ENCODE measurements at places on chromosomes 3 and 15. TPM values are rescaled to one million over a fixed set of nuclear protein-coding genes. Genes with fewer than 3 reads are reported as not detected.

GRCh38 chr15:76206325-76206976 is 104.8 kb downstream of the ETFA start:
- no peak for DNase-seq

- DNase-seq: no peak
Measured at GRCh38 chr15:60519218-60519617, 40.3 kb upstream of the ICE2 start.

DNA sequence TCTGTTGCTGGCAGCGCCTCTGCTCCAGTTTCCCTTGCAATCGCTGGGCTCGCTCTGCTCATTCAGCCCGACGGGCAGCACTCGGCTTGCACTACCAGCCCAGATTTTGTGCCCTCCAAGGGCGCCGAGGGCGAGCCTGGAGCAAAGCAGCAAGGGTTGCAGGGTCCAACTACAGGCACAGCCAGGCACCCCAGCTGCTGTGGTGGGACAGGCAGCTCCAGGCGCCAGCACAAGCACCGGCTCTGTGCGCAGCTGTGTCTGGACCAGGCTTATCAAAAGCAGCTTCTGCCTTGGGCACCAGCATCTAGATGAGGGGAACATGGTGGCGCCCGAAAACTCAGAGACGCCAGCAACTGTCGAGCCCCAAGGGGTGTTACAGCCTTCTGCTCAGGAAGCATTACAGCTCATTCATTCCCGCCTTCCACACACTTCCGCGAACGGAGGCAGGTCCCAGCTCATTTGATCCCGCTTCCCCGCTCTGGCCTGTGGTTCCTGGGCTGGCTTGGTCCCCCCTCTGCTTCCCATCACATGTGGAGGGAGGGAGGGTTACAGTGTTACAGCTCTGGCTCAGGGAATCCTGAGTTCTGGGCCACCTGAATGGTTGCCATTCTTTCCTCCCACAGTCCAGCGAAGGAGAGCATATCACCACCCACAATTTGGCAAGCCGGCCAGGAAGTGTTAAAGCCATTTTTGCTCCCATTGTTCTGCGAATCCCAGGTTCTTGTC is 409.9 kb upstream of the ALCAM start:
- no peak for DNase-seq

The ESYT3 gene
- 0.96 TPM for total RNA-seq

The CHRD gene
- not detected for total RNA-seq

DNA sequence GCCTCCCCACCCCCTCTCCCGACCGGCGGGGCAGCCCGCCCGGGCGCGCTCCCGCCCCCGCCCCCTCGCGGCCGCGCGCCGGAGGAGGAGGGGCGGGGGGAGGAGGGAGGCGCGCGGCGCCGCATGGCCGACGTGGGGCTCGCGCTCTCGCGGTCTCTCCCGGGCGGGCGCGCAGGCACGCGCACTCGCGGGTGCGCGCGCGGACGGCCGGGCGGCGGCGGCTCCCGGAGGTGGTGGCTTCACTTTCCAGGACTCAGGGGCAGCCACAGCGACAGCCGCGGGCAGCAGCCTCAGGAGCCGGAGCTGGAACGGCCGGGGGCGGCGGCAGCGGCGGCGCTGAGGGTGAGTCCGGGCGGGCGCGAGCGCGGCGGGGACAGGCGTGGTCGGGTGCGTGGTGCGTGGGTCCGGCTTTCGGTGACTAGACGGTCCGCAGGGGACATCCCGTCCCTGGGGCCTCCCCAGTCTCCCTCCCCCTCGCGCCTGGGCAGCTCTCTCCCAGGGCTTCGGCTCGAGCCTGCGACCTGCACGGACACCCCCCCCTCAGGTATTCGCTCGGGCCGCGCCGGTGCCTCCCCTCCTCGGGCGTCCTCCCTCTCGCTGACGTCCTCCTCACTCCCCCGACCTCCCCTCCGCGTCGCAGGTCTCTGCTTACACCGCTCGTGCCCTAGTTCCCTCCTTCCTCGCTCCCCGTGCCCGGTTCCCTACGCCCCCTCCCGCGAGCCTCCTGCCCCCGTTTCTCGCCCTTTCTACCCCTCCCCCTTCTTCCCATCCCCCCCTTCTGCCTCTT is at the start of gene UBE2E2:
Gene UBE2E2 (plus strand): TSS at position 407 of the 787 bp plus-strand sequence.
- DNase-seq: peak; percentile 58

GRCh38 chr3:88611826-88612326 is 462.1 kb downstream of the C3orf38 start:
- DNase-seq: no peak

DNA sequence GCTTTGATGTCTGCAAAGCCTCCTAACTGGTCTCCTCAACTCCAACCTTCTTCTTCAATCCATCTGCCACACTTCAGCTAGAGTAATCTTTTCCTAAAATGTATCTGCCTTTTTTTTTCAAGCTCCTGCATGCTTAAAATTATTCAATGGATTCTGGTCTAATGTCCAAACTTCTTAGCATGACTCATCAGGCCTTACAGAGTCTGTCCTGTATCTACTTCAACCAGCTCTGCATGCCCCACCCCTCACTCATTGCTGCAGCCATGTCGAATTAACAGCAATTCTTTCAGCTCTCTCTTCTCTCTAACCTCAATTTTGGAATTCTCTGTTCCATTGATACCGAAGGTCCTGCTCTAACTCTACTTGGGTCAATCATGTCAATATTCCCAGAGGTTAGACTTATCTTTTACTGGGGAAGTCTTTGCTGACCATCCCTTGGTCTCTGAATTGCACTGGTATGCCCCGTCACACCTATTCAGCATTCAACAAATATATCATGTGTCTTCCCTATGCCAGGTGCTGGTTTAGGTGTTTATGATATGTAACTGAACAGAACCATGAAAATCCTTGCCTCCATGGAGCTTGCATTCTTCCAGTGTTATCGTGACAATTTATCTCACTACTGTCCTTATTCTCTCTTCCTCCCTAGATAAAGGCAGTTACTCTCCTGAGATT is 88.5 kb upstream of the NANOGP8 start:
- DNase-seq: no peak

The WDR72 gene
- not detected for total RNA-seq

The LRTM1 gene
- total RNA-seq: not detected

- peak; percentile 83 for DNase-seq
Measured at GRCh38 chr15:40493089-40493840, 22.5 kb downstream of the CHST14 start.

- DNase-seq: no peak
Measured at GRCh38 chr3:58144478-58145325, 66.1 kb downstream of the DNASE1L3 start.

- peak; percentile 81 for DNase-seq
Measured at GRCh38 chr3:14598143-14598569, 53.4 kb upstream of the CCDC174 start.

DNA sequence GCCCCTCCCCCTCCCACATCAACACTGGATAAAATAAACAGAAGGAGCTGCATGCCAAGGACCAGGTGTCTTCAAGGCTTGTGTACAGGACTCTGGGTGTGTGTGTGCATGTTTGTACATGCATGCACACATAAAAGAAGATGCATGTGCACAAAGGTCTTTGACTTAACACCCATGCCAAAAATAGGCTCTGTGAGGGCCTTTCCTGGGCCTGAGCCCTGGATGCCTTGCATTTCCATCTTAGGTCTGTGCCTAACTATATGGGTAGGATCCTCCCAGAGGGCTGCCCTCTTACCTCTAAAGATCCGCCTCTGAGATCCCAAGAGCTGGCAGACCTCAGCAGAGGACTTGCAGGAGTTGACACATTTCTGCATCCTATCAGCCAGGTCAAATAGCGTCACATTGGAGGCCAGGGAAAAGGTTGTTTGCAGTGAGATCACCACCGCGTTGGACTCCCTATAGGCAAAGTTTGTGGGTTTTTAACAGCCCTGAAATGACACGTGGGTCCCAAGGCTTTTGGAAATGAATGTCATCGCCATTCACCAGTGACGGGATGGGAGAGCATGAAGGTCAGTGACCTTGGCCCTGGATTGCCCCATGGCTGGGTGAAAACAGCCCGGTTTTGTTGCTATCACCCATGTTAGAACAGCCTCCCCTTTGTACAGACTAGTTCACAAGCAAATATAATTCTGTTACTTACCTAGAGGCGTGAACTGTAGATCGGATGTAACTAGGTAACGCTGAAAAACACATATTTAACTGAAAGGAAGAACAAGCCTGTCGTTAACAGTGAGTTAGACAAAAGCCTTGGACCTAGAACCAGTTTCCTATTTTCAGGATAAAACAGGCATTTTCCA is 54.0 kb downstream of the HEG1 start:
- peak; percentile 21 for DNase-seq

DNA sequence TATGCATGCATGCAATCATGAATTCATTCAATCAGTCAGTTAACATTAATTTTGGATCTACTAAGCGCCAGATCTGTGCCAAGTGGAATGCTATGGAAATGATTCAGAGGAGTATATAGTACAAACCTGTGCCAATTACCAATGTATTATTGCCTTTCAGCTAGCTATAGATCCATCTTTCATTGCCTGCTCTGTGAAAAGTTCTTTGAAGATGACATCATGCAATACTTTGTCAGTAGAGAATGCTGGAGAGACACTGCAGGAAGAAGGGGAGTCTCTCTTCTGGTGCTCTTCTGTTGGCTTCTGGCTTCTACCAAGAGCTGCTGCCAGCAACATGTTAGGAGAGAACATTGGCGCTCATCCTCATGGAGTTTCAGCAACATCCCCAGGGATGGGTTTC is 81.0 kb upstream of the LMCD1 start:
- DNase-seq: no peak

The KCNMB2 gene
- not detected for total RNA-seq

- DNase-seq: no peak
Measured at GRCh38 chr3:12759097-12759679, at the start of gene TMEM40. Gene TMEM40, minus strand, starts transcription at chr3:12759259. Its CDS starts 9,427 bp downstream, at chr3:12749832.

The ZNF620 gene
- 2.3 TPM for total RNA-seq

- DNase-seq: no peak
Measured at GRCh38 chr15:68081869-68082505, 27.9 kb downstream of the PIAS1 start.

GRCh38 chr3:177810162-177810623 is 612.9 kb upstream of the TBL1XR1 start:
- no peak for DNase-seq

GRCh38 chr3:25508433-25508832 is 80.4 kb downstream of the RARB start:
- DNase-seq: no peak

The UBA3 gene
- 65.7 TPM for total RNA-seq

DNA sequence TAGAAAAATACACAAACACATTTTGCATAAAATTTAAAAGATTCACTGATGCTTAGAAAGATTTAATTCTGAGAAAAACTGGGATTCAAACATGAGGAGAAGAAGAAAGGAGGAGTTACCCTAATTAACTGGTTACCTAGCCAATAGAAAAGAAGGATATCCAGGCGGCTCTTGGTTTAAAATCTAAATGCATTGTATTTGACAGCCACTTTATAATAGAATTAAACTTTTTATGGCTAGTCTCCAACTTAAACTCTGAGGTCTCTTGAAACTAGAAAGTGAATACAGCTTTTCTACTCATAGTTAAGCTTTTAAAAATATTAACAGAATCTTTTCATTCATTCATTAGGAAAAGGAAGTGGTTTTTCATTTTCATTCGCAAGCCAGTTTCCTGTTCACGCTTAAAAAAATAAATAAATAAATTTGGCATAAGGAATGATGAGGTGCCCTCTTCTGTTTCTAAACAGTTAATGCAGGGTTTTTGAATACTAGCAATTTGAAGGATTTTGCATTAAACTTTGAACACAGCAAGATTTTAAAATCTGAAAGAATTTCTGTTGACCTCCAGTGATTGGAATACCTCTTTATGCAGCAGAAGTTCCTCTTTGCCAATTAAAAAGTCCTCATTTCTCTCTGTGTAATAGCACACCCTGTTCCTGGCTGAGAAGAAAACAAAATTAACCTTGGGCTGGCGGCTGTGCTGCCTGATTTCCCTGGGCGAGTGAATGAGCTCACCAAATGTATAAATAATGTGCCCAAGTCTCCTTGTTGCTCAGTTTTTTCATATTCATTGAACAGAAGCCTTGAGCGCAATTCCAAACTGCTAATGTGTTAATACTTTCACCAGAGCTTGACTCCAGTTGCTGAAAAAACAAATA is 105.1 kb downstream of the ZMAT3 start:
- DNase-seq: no peak

DNA sequence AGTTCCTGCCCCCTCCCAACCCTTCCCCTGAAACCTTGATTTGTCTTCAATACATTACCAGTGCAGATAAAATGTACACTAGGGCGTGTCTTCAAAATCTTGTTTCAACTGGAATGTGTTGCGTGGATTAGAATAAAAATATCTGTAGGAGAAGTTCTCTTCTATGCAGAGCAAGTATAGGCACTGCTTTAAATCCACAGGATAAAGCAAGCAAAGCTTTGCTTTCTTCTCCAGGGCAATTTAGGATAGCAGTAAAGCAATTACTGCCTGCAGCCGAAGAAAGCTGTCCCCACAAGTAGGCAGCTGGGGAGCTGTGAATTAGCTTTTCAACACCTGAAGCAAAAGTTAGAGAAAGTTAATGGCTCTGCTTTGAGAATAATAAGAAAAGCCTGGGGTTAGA is 329.7 kb upstream of the KCNMB2 start:
- no peak for DNase-seq

All from activated naive CD4-positive, alpha-beta T cell treated with anti-CD3 and anti-CD28 coated beads for 36 hours (primary cell).